ENCODE measurements at places on chromosomes 1 and 21. TPM values are rescaled to one million over a fixed set of nuclear protein-coding genes. Genes with fewer than 3 reads are reported as not detected.

- DNase-seq, result no peak
Measured at GRCh38 chr1:209549443-209550205, 33.9 kb upstream of the CAMK1G start.

DNA sequence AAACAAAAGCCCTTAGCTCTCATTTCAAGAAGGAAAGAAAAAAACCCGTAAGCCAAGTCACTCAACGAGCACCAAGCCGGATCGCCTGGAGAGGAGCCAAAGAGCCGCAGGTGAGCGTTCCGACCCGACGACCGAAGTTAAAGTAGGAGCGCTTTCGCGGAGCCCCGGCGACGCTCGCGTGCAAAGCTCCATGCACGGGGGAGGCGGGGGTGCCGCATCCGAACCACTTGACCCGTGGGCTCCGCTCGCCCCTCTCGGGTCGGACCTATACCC is 382 bp downstream of the GPBP1L1 start:
- DNase-seq, result peak; percentile 41

GRCh38 chr1:227322376-227322775 is 4.1 kb upstream of the CDC42BPA start:
- no peak for DNase-seq

GRCh38 chr1:44808938-44809917 is 905 bp downstream of the BTBD19 start:
- DNase-seq, result no peak

The CENPF gene
- total RNA-seq, result 31.2 TPM

The ORC1 gene
- total RNA-seq, result 6.5 TPM

The KRTAP12-2 gene
- total RNA-seq, result not detected

The TMEM52 gene
- total RNA-seq, result 0.13 TPM

DNA sequence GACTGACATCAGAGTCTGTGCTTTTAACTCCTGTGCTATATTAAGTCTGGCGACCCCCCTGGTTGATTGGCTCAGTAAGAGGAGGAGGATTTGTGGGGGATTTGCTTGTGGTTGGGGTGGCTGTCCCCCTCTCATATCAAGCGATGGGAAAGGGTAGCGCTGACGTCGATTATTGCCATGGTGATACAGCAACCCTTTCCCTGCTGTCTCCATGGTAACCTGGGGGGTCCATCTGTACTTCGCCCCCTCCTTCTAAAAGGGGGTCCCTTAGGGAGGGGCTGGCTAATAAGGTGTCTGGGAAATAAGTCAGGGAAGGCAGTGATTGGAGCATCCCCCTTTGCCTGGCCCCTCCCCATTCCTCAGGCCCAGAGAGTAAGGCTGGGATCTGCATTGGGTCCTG is 4.7 kb downstream of the FAM229A start:
- DNase-seq, result no peak

DNA sequence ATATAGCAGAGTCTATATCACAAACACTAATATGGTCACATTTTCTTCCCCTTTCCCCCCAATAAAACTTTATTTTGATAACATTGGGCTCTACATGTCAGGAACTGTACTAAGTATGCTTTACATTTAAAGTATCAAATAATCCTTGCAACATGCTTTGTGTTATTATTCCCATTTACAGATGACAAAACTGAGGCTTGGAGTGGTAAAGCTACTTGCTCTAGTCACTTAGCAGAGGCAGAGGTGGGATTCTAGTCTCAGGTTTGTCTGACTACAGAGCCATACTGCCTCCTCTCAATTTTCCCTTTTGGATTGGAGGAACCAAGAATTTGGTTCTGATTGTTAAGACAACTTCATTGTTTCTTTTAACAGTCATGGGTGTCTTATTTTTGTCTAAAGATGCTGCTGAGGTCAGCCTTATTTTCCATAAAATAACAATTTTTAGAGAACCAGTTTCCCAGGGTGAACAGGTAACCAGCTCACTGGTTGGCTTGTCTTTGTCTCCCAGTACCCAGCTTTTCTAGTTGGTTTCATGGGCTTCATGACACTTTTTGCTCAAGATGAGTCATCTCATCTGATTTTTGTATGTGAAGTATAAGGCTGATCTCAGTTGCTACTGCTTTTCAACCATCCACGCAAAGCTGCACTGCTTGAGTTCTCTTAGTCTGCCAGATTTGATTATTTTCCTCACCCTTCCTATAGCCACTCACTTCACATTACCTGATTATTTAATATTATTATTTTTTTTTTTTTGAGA is 81.0 kb upstream of the ARID1A start:
- DNase-seq, result no peak

GRCh38 chr1:201288765-201289164 is 5.5 kb downstream of the PKP1 start:
- DNase-seq, result no peak

All from dermis microvascular lymphatic vessel endothelial cell (primary cell).